ENCODE measurements at places on chromosomes 7 and 10. TPM values are rescaled to one million over a fixed set of nuclear protein-coding genes. Genes with fewer than 3 reads are reported as not detected.
A peak's percentile ranks its signal among the peaks of the same experiment; 100 is the strongest.

The TRIM24 gene
- total RNA-seq = 8.7 TPM

The PLAC9 gene
- total RNA-seq = 37.5 TPM

The ZNF853 gene
- 13.7 TPM for total RNA-seq

The ELN gene
- total RNA-seq = 425 TPM

The RPP38 gene
- 9.1 TPM for total RNA-seq

- no peaks in the 10 kb centered on the region for H3K27me3 ChIP-seq
- H3K36me3 ChIP-seq = no peaks in the 10 kb centered on the region
- peaks cover 3% of the 10 kb centered on the region for H3K4me1 ChIP-seq
- no peak for DNase-seq
- no peak overlapping the region for H3K4me3 ChIP-seq
Observed at GRCh38 chr7:157570531-157571200, 233.9 kb downstream of the DNAJB6 start.

DNA sequence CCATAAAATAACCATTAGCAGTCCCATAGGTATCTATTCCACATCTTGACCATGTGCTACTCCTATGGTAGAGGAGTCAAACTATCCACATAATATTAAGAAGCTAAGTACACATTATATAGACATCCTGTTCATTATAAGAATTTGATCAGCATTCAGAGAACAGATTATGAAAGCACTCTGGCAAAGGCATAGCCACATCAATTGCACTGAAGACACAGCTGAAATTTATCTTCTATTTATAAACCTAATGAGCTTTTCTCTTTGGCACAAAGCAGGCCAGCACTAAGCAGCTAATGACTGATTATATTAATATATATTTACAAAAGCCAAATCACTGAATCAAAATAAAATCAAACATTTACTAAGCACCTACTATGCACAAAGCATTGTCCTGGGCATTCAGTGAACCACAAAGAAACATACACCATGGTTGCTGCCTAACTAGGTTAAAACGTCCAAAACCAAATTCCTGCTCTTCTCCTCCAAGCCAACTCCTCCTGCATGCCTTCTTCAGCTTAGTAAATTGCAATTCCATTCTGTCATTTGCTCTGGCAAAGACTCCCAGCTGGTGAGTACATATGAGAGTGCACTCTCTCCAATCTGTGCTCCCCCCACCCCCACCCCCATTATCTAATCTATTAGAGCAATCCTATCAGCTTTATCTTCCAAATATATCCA is 122.6 kb upstream of the ASAH2 start:
- peaks cover 32% of the 10 kb centered on the region for H3K4me1 ChIP-seq
- H3K27me3 ChIP-seq = no peaks in the 10 kb centered on the region
- peak overlapping the region; percentile 40 for H3K27ac ChIP-seq

DNA sequence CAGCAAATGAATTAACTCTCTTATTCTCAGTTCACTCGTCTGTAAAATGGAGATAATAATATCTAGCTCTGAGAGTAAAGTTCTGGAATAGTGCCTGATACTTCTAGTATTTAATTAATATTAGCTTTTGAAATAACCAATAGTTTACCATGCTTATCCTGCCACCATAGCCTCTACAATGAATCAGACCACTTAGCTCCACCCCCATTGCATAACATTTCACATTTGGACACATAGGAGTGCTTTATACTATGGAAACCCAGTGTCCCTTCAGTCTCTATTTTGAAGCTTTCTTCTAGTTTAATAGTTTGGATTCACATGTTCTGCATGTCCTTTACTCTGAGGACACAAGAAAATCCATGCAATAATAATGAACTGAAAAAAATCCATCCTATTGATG is 427.3 kb upstream of the C7orf33 start:
- no peaks in the 10 kb centered on the region for H3K4me1 ChIP-seq
- no peak overlapping the region for H3K27ac ChIP-seq
- no peak overlapping the region for H3K4me3 ChIP-seq
- no peaks in the 10 kb centered on the region for H3K36me3 ChIP-seq

- H3K36me3 ChIP-seq = no peaks in the 10 kb centered on the region
- peaks cover 48% of the 10 kb centered on the region for H3K4me1 ChIP-seq
- H3K27me3 ChIP-seq = no peaks in the 10 kb centered on the region
- peak overlapping the region; percentile 25 for H3K27ac ChIP-seq
- no peak for DNase-seq
Observed at GRCh38 chr7:2166625-2167280, 66.0 kb downstream of the MAD1L1 start.

DNA sequence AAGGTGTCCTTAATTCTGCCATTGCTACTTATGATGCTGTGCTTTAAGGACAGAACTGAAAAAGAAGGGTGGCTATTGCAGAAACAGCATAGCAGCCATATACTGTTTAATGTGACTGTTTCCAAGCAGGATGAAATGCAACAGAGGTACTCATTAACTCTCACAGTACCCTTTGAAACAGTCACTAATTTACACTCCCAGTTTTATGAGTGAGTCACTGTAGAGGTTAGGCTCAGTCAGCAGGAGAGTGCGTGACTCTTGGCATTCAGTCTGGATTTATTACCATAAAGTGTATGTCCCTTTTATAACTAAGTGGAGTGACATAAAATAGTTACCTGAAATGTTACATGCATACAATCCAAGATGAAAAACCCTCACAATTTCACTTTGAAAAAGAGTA is 27.7 kb downstream of the ALDH18A1 start:
- no peaks in the 10 kb centered on the region for H3K4me1 ChIP-seq
- H3K27ac ChIP-seq = no peak overlapping the region
- no peak overlapping the region for H3K4me3 ChIP-seq
- peaks cover 36% of the 10 kb centered on the region for H3K36me3 ChIP-seq
- no peaks in the 10 kb centered on the region for H3K27me3 ChIP-seq

- H3K4me3 ChIP-seq = no peak overlapping the region
- H3K27me3 ChIP-seq = no peaks in the 10 kb centered on the region
- peak overlapping the region; percentile 72 for H3K27ac ChIP-seq
- DNase-seq = peak; percentile 93
- peaks cover 56% of the 10 kb centered on the region for H3K4me1 ChIP-seq
Observed at GRCh38 chr7:25669961-25670841, 441.9 kb upstream of the NPVF start.

- no peak overlapping the region for H3K4me3 ChIP-seq
- no peaks in the 10 kb centered on the region for H3K36me3 ChIP-seq
- no peaks in the 10 kb centered on the region for H3K27me3 ChIP-seq
- DNase-seq = no peak
- H3K4me1 ChIP-seq = peaks cover 11% of the 10 kb centered on the region
Observed at GRCh38 chr7:29102558-29103151, 43.7 kb downstream of the CPVL start.

GRCh38 chr10:127417031-127417430 is 132.1 kb upstream of the NPS start:
- H3K4me3 ChIP-seq = no peak overlapping the region
- no peaks in the 10 kb centered on the region for H3K27me3 ChIP-seq
- H3K27ac ChIP-seq = no peak overlapping the region

DNA sequence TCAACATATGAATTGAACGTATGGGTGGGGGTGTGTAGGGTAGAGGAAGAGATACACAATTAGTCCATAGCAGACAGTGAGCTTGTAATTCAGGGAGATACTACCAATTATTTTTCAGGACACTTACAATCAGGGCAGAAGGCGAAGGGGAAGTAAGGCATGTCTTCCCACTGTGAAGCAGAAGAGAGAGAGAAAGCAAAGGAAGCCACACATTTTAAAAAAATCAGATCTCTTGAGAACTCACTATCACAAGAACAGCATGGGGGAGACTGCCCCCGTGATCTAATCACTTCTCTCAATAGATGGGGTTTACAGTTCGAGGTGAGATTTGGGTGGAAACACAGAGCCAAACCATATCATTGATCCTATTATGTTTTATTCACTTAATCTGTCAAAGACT is 116.4 kb upstream of the RPA3 start:
- no peak for DNase-seq
- no peak overlapping the region for H3K4me3 ChIP-seq
- no peaks in the 10 kb centered on the region for H3K4me1 ChIP-seq
- no peaks in the 10 kb centered on the region for H3K27me3 ChIP-seq

GRCh38 chr10:48703531-48704122 is 19.0 kb downstream of the WDFY4 start:
- no peaks in the 10 kb centered on the region for H3K36me3 ChIP-seq
- H3K27me3 ChIP-seq = no peaks in the 10 kb centered on the region
- no peak for DNase-seq

- DNase-seq = no peak
- no peak overlapping the region for H3K4me3 ChIP-seq
- peaks cover 19% of the 10 kb centered on the region for H3K27me3 ChIP-seq
Observed at GRCh38 chr7:29163854-29164253, 17.5 kb upstream of the CPVL start.

DNA sequence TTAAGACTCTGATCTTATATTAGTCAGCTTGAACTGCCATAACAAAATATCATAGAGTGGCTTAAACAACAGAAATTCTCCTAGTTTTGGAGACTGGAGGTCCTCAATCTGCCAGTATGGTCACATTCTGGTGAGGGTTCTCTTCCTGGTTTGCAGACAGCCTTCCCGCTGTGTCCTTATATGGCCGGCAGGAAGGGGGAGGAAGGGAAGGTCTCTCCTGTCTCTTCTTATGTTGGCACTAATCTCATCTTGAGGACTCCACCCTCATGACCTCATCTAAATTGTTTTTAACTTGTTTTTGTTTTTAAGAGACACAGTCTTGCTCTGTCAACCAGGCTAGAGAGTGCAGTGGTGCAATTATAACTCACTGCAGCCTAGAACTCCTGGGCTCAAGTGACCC is 53.1 kb downstream of the VPS41 start:
- no peak overlapping the region for H3K4me3 ChIP-seq
- no peak for DNase-seq
- H3K36me3 ChIP-seq = no peaks in the 10 kb centered on the region
- no peaks in the 10 kb centered on the region for H3K27me3 ChIP-seq
- peaks cover 2% of the 10 kb centered on the region for H3K4me1 ChIP-seq

- no peaks in the 10 kb centered on the region for H3K36me3 ChIP-seq
- H3K27me3 ChIP-seq = no peaks in the 10 kb centered on the region
- peaks cover 22% of the 10 kb centered on the region for H3K4me1 ChIP-seq
- no peak for DNase-seq
Observed at GRCh38 chr7:131284702-131285419, 42.8 kb upstream of the MKLN1 start.

DNA sequence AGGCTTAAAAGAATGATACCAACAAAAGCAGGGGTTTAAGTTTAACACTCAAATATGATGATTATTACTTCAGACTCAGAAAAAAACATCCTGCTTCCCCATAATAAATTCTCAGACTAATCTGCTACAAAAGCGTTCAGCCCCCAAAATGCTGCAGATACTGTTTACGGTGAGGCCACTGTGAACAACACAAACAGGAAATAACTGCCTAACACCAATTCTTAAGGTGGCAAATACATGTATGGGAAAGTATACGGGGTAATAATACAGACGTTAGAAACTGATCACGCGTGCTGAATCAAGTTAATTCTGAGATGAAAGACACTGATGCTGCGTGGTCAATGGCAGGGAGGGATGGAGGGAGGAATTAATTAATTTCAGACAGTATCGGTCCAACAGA is 62.0 kb upstream of the RHEB start:
- H3K27me3 ChIP-seq = no peaks in the 10 kb centered on the region
- peaks cover 8% of the 10 kb centered on the region for H3K36me3 ChIP-seq
- peaks cover 3% of the 10 kb centered on the region for H3K4me1 ChIP-seq
- H3K4me3 ChIP-seq = no peak overlapping the region

DNA sequence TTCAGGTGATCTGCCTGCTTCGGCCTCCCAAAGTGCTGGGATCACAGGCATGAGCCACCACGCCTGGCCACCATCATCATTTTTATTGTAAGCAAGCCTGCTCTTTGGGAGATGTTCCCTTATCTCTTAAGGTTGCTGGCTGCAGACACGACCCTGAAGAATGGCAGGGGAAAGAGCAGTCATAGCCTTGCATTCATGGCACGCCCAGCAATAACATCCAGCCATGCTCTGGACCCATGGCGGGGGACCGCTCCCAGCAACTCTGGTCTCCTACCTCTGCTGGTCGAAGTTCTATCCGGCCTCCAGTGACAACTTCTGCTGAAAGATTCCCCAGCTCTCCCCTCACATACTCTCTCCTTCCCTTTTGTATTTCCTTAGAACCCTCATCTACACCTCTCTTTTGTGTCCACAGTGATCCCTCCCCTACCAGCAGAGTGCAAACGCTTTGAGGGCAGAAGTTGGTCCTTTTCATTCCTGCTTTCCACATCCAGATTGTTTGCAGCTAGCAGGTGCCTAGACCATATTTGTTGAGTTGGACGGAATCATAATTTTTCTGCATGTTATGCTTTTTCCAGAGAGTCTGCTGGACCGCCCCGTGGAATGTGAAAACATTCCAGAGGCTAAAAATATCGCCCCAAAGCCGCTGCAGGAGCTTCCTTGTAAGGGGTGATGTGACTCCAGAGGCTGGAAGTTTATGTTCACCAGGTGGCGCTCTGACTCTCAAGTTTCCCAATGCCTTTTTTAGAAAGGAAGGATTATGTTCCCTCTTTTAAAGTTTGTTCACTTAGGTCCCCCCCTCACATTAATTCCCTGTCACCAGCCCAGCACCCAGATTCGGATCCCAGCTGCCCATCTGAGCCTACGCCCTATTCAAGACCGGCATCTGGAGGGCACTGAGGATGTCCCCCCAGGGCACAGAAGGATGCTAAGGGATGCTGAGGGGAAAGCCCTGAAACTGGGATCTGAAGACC is 4.3 kb upstream of the MARVELD1 start:
- no peaks in the 10 kb centered on the region for H3K36me3 ChIP-seq
- no peak overlapping the region for H3K4me3 ChIP-seq
- H3K27ac ChIP-seq = peak overlapping the region; percentile 99
- DNase-seq = peak; percentile 96

- no peaks in the 10 kb centered on the region for H3K27me3 ChIP-seq
- no peak for DNase-seq
- peaks cover 21% of the 10 kb centered on the region for H3K4me1 ChIP-seq
- H3K36me3 ChIP-seq = no peaks in the 10 kb centered on the region
- no peak overlapping the region for H3K27ac ChIP-seq
Observed at GRCh38 chr7:69603937-69604494, 5.7 kb downstream of the AUTS2 start.

GRCh38 chr10:5933909-5934546 is 43.3 kb downstream of the IL15RA start:
- H3K27ac ChIP-seq = no peak overlapping the region
- H3K36me3 ChIP-seq = peaks cover 99% of the 10 kb centered on the region
- H3K27me3 ChIP-seq = no peaks in the 10 kb centered on the region

DNA sequence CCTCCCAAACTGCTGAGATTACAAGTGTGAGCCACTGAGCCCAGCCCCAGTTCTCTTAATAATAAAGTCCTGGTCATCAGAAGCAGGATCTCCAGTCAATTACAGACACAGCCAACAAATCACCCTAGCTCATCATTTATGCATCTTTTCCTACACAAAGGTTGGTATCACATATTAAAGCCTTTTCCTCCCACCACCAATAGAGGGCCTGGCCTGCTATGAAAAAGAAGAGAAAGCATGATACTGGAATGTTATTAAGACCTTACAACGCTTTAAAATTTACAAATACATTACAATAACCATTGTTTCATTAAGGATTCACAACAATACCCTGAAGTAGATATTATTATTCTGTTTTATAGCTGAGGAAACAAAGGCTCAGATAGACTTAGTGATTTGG is 25.9 kb downstream of the VAX1 start:
- no peak overlapping the region for H3K27ac ChIP-seq
- no peaks in the 10 kb centered on the region for H3K27me3 ChIP-seq
- H3K36me3 ChIP-seq = no peaks in the 10 kb centered on the region
- no peak overlapping the region for H3K4me3 ChIP-seq
- DNase-seq = no peak

- no peak overlapping the region for H3K4me3 ChIP-seq
- H3K27ac ChIP-seq = no peak overlapping the region
- no peak for DNase-seq
- H3K36me3 ChIP-seq = peaks cover 74% of the 10 kb centered on the region
- no peaks in the 10 kb centered on the region for H3K27me3 ChIP-seq
- H3K4me1 ChIP-seq = no peaks in the 10 kb centered on the region
Observed at GRCh38 chr7:157224627-157225026, 85.9 kb downstream of the UBE3C start.

Data from esophagus muscularis mucosa (tissue), 4 donors.